ENCODE measurements at places on chromosomes 1 and 21.

- no peak for DNase-seq
Observed at GRCh38 chr1:40738831-40739230, 44.8 kb upstream of the KCNQ4 start.

DNA sequence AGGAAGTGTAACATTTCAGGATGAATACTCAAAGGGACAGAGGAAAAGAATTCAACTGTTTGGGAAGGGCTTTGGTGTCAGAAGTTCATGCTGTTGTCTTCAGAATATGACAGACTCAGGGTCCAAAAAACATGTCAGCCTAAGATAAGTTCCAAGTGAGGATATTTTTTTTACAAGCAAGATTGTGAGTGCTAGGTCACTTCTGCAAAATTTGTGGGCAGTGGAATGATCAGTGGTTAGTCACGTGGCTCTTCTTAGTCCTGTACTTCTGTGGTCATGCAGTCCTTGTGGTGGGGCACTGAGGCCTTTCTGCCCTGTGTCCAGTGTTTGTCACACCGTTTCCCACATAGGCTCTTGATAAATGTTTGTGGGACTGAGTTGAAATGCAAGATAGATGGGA is 5.2 kb downstream of the RGL1 start:
- no peak for DNase-seq

DNA sequence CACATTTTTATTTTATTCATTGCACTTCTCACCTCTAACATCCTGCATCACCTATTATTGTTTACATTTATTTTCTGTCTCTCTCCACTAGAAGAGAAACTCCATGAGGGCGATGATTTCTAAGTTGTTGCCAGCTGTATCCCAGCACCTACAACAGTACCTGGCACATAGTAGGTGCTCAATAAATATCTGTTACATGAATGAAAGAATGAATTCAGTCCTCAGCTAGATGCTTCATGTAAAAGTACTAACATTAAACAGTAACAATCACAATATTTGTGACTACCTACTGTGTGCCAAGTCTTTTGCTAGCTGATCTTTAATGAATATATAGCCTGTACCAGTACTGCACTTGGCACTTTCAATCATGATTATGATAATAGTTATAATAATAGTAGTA is 3.0 kb downstream of the TAS1R2 start:
- DNase-seq, result no peak

DNA sequence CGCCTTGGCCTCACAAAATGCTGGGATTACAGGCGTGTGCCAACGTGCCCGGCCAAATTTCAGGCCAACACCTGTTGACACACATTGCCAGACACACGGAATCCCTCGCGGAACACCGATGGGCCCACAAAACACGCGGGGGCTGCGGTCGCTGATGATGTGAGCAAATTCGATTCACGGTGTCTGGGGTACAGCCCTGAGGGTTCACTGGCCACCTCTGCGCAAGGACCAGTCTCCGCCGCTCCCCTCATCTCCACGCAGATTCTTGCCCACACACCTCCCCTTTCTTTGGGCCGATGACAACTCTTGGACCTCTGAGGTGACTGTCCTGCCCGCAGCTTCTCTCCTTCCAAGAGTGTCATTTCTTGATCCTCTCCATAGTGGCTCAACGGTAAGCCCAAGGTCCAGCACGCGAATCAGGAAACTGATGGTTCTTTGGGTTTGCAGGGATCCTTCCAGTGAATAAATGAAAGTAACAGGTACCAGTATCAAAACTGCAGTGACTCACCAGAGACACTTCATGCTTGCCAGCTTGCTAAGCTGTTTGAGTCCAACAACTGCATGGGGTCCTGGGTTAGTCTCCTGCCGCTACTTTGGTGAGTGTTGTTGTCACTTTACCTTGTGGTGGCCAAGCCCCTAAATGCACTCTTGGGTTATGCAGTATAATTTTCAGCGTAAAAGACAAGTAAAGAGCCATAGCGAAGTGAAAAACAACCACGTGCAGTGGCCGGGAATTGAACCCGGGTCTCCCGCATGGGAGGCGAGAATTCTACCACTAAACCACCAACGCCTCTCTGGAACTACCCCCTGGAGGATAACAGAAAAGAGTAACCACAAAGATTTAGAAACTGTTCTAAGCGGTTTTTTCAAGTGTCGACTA is 11.0 kb upstream of the RNU1-3 start:
- peak; percentile 52 for DNase-seq

DNA sequence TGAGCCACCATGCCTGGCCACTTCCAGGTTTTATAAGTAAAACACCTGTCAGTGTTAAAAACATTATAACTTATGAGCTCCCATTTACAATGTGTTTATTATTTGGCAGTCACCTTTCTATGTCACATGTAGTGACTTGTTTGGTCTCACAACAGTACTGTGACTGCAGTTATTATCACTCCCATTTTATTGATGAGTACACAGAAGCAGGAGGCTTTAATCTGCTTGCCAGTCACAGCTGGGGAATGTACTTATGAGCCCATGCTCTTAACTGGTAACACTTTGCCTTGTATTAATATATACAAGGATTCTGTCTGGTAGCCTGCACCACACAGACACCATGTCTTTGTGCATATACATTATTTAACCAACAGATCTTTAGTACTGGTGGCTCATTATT is 31.1 kb upstream of the BACH1 start:
- DNase-seq, result no peak

- no peak for DNase-seq
Observed at GRCh38 chr21:34113842-34114241, 40.5 kb downstream of the MRPS6 start.

DNA sequence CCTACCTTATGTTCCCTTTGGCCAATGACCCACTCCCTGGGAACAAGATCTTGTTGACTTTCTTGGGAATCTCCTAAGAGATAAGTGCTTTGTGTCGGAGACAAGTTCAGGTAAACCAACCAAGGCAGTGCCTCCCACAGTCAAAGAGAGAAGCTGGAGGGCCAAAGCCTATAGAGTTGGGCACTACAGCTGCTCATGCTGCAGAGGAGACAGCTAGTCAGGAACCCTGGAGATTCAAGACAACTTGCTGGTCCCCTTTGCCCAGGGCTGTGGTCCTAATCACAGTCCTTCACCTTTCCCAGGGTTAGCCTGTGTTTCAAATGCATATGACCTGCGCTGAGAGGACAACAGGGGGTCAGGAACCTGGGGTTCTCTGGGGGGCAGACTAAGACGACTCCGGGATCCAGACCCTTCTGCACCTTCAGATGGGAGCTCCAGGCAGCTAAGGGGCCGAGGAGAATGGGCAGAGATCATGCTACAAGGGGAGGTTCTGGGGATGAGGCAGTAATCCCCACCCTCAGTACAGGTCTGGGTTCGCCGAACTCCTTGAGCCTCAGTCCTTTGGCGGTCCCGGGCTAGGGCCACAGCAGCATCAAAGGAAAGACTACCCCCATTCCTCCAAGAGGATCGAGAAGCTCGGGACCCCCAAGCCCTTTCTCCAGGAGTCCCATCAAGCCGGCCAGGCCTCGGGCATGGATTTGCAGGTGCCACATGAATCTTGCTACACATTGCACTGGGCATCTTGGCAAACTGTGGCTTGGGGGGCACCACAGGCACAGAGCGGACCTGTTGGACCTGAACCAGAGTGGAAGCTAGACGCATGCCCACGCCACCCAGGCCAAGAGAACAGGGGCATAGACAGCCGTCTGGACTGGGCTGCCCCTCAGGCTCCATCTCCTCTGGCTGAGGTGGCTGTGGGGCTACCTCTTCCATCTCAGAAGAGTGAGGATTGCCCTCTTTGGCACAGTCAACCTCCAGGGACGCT is 2.0 kb upstream of the USF1 start:
- no peak for DNase-seq

GRCh38 chr1:179047636-179047997 is 21.9 kb downstream of the FAM20B start:
- DNase-seq, result no peak

DNA sequence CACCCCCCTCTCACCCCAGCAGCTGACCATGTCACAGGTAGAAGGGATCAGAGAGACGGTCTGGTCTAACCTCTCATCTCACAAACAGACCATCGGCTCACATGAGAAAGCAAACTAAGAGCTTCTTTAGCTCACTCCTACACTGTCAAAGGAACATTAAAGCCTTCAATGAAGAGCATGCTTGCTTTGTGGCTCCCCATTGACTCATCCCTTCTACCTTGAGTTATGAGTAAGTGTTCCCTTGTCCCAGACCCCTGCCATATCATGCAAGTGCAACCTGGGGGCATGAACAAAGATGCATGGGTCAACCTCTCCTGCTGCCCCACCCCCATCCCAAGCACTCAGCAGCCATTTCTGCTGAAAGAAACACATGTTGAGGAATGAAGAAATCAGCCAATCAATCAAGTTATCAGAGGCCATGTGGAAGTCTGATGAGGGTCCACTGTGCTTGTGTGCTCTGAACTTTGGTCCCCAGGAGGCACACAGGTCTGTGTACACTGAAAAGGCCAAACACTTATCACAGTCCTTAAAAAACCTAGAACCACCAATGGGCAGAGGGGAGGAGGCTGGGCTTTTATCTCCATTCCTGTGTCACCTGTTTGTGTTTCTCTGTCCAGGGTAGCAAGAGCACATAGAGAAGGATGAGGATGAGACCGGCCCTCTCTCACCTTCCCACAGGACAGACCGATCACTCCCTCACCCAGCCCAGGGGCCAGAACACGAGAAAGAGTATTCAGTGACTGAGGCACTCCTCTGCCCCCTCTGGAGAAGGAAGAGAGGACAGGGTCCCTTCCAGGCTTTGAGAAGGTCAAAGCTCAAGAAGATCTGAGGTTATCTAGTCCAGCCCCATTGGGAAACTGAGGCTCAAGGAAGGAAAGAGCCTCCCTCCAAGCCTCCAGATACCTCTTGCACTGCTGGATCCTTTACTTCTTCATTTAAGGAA is 9.5 kb downstream of the ETNK2 start:
- DNase-seq, result no peak

DNA sequence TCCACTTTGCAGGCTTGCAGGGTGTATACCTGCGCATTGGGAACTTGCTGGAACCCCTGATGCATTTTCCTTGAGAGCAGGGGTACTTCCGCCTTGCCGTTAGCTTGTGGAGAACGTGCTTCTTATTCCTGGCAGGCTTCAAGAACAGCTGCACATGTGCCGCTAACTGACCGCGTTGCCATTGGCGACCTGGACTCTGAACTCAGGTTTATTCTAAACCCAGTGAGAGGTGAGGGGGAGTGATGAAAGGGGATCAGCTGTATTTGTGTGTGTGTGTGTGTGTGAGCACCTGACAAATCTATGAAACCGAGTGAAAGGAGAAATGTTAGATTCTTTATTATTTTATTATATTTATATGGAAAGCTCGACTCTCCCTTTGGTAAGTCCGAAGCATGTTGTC is 128.6 kb downstream of the HUNK start:
- no peak for DNase-seq

DNA sequence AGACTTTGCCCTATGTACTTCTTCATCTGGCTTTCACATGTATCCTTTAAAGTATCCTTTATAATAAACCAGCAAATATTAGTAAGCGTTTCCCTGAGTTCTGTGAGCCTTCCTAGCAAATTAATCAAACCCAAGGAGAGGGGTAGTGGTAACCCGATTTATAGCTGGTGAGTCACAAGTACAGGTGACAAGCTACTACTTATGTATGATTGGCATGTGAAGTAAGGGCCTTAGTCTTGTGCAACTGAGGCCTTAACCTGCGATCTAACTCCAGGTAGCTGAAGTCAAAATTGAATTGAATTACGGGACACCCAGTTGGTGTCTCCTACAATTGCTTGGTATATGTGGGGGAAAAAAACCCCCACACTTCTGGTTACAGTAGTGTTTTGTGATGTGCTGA is 26.0 kb downstream of the SLC16A1 start:
- no peak for DNase-seq

DNA sequence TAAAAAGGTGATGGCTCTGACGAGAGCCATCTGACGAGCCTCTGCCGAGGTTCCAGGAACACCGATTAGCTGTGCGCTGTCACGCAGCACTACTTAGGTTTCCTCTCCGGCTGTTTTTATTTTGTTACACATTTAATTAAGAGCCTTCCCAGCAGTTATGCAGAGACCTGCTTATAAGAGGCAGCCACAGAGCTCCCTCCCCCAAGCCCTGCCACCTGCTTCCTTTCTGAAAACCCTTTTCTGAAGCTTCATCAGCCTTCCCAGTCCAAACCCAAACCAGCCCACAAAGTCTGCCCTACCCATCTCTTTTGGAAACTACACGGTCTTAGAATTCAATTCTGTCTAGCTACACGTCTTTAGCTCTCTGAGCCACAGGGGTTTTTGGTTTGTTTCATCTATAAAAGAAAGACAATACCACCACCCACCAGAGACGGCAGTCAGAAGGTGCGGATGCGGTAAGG is 49.1 kb downstream of the ERI3 start:
- DNase-seq, result no peak

GRCh38 chr1:46615088-46615487 is 1.5 kb downstream of the MOB3C start:
- DNase-seq, result no peak

GRCh38 chr1:9293241-9293532 is 493 bp downstream of the SPSB1 start:
- no peak for DNase-seq

DNA sequence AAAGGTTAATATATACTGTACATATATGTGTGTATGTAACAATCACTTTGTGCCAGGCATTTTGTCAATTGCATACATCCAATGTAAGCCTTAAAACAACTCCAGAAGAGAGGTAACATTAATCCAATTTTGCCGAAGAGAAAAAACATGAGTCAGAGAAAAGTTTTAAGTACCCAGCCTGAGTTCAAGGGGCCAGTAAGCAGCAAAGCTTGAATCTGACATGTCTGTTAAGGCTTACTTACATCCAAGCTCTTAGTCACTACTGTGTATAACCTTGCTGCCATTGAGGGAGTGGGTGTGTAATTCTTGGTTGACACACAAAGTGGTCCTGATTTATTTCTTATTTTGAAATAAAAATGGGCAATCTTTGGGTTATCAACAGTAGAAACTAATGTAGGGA is 360.4 kb upstream of the LYPLAL1 start:
- no peak for DNase-seq

- DNase-seq, result no peak
Observed at GRCh38 chr1:34778381-34778780, 2.6 kb upstream of the GJB3 start.

- DNase-seq, result no peak
Observed at GRCh38 chr1:1014799-1015681, 1.7 kb downstream of the ISG15 start.

- DNase-seq, result no peak
Observed at GRCh38 chr1:227420147-227420546, 101.9 kb upstream of the CDC42BPA start.

DNA sequence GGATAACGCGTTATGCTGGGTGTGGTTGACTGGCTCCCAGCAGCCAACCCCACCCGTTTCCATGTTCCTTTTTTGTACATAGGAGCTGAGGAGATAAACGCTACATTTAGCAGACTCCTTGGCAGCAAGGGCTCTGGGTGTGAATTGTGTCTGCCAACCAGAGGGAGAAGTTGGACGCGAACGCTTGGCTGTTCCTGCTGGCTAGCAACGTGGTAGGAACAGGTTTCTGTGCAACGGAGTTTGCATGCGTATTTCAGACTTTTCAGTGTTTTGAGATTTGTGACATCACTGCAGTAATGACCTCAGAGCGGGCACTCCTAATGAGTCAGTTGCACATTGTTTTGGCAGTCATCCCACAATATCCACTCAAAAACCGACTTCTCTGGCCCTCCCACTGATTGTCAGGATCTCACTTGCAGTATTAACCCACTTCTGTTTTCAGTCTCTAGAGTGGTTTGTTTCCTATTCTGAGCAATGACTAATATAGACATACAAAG is 98.7 kb upstream of the RGS1 start:
- no peak for DNase-seq
